Psoas muscle (tissue), 8 donors: ENCODE measurements at places on chromosomes 12 and 14.

GRCh38 chr14:29339494-29340172, 573.0 kb downstream of the FOXG1 start:
- no peak for DNase-seq

GRCh38 chr14:68520637-68521556, 272.0 kb downstream of the ZFP36L1 start:
- DNase-seq: no peak

DNA sequence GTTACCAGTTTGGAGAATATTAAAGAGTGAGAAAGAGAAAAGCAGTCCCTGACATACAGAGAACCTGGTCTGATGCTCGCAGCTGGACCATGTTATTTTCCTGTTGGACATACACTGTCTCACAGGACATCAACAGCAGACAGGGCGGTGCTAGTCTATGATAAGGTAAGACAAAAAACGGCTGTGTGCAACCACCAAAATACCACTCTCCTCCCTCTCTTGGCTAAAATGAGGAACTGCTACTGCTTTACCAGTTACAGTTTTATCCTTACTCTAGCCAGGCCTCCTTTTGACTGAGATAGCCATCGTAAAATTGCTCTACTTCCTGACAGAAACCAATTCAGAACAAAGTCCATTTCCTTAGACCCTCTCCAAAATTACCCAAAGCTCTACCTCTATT, 47.0 kb upstream of the ERGIC2 start:
- DNase-seq: no peak

DNA sequence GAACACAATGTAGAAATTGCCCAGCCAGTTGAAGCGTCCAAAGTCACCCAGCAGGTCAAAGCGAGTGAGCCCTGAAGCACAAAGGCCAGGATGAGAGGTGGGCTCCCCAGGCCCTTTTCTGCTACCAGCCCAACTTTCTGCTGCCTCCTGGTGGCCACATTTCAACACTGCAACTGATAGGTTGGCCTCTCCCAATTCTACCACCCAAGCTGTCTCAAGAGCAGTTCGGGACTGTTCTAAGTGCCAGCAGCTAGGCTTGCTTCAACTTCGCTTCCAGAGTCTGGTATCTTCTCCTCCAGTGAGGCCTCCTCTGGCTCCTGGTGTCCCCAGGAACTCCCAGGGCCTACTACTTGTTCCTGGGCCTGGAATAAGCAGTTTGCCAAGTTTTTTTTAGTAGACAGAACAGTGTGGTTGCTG, 3.4 kb upstream of the DHH start:
- DNase-seq: no peak

DNA sequence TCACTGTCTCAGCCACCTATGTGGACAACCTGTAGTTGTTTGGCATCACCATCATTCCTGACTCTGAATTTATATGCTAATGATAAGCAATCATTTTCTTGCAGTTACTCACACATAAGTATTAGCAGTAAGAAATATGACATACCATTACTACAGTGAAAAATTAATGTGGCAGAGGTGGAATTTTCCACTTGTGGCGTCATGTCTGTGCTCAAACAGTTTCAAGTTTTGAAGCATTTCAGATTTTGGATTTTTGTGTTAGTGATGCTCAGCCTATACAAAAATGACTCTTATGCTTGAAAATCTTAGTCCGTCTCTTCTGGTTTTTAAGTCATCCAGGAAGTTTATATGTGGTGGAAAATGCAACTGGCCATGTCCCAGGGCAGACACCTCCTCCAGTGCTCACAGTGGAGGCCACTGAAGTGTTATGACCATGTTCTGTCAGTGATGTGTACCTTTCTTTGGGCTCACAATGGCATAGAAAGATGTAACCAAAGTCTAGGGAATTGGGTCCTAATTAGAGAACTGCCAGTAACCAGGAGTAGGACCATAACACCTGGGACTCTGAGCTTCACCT, 220.6 kb downstream of the SYT1 start:
- DNase-seq: no peak

DNA sequence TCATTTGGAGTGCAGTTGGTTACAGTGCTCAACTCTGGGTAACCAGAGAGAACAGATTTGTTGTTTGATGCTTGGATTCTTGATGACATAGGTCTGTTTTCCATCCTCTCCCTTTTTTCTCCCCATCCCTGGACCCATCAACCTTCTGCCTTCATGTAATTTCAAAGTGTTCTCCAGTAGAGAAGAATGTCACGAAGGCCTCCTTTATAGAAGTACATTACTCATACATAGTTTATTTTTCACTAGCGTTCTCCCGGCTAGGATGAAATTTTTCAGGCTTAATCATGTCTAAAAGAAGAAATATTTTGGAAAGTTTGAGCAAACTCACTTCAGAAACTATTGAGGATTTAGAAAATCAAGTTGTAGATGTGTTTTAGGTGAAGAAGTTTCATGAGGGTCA, 20.9 kb upstream of the APPL2 start:
- no peak for DNase-seq

DNA sequence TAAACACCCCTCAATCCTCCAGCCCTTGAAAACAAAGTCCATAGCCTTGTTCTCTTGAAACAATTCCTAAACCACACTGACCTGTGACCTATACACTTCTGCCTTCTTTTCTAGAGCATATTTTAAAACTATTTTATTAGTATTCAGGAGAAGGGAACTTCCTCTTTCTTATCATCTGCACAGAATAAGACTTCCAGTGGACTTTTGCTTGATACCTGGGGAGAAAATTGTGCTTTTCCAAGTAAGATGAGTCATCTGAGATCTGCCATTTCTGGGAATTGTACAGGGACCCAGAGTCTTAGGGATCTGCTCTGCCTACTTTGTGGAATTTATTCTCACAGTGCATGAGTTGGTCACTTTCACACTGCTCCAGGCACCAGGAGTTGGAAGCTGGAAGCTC, 10.5 kb upstream of the WNT5B start:
- DNase-seq: no peak

DNA sequence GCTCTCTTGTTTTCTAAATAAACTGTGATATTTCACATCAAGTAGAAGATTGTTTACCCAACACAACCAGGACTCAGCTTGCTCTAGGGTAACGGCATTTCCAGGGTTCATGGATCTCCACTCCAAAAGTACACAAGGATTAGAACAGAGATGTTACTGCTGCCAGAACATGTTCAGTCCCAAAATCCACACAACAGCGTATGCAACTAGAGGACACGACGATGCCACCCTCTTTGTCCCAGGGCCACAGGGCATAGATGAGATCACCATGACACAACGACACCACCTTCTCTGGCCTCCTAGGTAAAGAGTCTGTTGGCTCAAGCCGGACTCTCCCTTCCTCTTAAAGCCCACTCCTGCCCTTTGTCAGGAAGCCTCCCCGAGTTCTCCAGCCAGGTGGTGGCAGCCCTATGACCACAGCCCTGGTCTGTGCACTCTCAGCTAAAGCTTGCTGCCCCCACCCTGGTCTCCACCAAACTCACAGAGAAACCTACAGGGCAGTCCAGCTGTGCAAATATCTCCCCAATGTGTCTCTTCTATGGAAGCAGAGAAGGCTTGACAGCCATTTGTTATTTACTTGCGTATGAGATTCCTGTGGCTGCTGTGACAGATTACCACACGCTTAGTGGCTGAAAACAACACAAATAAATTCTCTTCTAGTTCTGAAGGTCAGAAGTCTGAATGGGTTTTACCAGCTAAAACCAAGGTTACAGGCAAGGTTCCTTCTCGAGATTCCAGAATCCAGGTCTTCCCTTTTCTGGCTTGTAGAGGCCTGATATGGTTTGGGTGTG, 10.3 kb downstream of the CLMN start:
- DNase-seq: no peak

GRCh38 chr12:93851257-93851671, 174.1 kb downstream of the CRADD start:
- DNase-seq: no peak

DNA sequence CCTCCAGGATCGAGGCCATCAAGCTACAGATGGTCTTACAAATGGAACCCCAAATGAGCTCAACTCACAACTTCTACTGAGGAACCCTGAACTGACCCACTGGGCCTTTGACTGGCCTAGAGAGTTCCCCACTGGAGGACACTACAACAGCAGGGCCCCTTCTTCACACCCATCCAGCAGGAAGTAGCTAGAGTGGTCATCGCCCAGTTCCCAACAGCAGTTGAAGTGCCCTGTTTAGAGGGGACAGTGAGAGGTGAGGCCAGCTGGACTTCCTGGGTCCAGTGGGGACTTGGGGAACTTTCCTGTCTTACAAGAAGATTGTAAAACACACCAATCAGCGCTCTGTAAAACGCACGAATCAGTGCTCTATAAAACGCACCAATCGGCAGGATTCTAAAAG, 247.9 kb upstream of the BTG1 start:
- no peak for DNase-seq

DNA sequence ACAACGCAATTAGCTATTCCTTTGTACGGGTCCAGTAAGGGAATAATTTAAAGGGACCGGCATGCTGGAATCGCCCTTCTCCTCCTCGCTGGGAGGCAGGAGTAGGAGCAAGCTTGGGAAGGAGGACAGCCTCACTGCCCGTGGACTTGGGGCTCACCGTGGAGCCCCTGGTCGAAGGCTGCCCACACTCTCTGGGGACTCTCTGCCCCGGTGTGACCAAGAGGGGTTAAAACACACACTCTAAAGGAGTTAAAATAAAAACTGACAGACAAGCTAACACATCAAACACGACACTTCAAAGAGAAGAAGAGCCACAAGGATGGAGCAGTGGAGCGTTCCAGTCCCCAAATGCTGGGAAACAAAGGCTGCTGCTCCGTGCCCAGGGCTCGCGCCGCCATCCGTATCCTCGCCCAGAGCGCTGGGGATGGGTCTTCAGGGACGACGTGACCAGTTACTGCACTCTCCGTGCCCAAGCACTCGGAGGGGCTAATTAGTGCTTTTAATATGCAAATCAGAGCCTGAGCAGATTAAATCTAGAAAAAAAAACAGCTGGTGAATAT, 123.3 kb downstream of the PAPOLA start:
- DNase-seq: no peak

DNA sequence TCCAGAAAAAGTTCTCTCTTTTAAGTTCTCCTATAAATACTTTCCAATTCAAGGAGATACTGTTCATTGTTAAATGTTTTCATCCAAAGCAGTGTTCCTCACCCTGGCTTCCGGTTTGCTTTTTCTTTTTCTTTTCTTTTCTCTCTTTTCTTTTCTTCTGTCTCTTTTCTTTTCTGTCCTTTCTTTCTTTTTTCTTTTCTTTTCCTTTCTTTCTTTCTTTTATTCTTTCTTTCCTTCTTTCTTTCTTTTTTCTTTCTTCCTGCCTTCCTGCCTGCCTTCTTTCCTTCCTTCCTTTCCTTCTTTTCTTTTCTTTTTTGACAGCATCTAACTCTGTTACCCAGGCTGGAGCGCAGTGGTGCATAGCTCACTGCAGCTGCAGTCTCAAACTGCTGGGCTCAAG, 75.8 kb downstream of the PPM1A start:
- no peak for DNase-seq

- no peak for DNase-seq
Measured at GRCh38 chr12:79978692-79979091, 43.8 kb upstream of the PPP1R12A start.

- no peak for DNase-seq
Measured at GRCh38 chr14:100488057-100488456, 99.2 kb downstream of the BEGAIN start.

DNA sequence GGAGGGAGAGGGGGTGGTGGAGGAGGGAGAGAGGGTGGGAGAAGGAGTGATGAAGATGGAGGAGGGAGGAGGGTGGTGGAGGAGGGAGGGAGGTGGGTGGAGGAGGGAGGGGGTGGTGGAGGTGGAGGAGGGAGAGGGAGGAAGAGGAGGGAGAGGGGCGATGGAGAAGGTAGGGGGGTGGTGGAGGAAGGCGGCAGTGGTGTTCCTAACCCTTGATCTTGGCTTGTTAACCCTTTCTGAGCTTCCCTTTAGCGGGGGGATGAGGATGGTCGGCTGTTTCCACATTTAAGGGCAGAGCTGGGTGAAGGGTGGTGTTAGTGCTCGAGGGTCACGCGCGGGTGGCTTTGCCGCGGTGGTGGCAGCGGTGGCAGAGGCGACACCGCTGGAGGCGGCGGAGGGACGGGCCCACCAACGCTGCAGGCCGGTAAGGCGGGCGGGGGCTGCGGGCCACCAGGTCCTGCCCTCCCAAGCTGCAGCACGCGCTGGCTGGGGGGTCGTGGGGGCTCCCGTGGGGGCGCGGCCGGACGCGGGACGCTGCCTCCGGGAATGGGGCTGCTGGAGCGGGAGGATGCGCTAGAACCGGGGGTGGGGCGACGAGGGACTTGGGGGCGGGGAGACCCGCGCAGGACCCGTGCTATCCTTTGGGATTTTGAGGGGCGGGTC, 156.3 kb downstream of the PTPN11 start:
- no peak for DNase-seq
